Lower lobe of right lung (tissue), 2 donors: ENCODE measurements at places on chromosomes 2 and 18.
A peak's percentile ranks its signal among the peaks of the same experiment; 100 is the strongest.

GRCh38 chr2:59025157-59025757 is 784.1 kb upstream of the FANCL start:
- DNase-seq = peak; percentile 52

DNA sequence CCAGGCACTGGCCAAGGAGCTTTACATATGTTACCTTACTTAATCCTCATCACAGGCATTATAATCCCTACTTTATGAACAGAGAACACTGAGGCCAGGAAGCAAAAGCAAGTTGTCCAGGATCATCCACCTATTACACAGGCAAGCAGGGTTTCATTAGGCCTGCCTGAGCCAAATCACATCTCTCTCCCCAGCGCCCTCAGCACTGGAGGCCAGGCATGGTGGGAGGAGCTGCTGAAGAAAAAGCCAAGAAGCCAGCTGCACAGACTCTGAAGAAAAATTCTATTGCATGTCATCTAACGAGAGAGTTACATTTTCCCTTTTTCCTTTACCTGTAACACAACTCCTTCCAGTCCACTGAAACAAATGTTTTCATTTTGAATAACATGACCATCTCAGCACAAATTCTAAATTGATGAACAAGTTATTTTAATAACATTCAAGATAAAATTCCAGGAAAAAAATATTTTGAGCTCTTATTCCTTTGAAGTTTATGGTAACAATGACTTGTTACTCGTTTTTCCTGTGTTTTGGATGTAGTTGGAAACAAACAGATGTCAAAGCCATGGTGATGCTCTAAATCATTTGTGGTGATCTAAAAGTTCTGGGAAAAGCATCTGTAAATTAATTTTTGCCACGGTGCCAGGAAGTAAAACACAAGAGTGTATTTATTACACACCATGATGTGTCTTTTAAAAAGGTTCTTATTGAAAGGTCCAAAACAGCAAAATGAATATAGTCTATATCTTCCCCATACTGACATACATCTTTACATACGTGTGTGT is 139.0 kb upstream of the ITGB6 start:
- DNase-seq = no peak

DNA sequence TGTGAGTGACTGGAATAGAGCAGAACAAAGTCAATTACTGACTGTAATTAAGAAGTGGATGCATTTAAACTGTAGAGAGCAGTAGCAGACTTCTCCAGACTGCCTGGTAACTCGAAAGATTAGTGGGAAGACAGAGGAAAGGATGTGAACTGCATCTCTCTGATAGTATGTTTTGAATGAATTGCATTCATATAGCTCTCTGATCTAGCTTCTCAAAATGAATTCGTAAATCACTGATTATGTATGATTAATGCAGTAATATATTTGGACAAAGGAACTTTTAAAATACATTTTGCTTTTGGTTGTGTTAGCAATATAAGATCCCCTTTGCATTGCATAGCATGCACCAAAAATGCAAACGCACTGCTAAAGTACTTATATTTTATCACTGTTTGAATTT is 304.0 kb downstream of the ARHGAP15 start:
- DNase-seq = no peak

DNA sequence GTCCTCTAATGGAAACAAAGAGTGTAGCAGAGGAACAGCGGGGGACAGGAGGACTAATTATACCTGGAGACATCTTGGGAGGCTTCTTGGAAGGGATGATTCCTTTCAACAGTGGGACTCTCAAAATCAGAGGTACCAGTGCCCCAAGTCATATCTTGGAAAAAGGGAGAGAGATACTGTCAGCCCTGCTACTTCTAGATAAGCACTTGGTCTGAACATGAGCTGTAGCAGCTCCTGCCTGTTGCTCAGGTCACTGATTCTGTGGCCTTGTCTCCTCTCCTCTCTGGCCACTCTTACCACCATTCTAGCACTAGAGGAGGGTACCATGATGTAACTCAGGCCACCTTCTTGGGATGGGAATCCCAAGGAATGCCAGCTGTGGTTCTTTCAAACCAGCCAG is 54.5 kb downstream of the MFSD6 start:
- DNase-seq = no peak

GRCh38 chr2:5696404-5696944 is 4.3 kb downstream of the SOX11 start:
- no peak for DNase-seq

DNA sequence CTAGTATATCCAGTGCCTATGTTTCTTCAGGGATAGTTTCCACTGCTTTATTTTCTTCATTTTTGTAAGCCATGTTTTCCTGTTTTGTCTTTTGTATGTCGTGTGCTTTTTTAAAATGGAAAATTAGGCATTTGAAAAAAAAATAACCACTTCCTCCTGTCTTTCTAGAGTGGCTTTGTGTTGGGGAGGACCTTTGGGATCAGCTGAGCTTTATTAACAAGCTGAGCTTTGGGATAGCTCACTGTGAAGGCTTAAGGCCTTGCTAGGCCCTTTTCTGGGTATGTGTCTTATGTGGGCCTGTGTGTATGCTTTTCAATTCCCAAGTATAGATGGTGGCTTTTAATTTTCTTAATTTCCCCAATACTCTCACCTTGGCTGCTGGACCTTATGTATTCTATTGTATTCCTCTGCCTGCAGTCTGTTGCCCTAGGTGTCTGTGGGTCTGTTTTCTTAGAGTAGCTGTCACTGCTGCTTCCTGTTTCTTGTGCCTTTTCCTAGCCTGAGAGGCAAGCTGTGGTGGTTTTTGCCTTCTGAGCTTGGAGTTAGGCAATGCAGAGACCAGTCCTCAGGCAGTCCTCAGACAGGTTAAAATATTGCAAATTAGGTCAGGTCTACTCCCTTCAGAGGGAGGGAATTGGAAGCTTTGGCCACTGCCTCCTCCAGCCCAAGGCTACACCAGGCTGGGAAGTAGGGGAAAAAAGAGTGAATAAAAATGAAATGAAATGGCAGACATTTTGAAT is 134.7 kb downstream of the LDLRAD4 start:
- no peak for DNase-seq

DNA sequence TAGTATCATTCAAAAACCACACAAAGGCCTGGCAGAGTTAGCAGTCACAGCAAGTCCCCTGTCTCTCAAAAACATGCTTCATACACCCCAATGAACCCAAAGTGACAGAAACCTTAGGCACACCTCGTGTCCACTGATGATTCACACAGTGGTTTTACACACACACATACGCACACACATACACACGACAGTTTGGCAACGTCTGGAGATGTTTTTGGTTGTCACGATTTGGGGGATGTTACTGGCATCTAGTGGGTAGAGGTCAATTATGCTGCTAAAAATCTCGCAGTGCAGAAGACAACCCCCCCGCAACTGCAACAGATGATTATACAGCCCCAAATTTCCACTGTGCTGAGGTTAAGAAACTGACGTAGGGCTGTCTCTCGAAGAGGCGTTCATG is 72.9 kb upstream of the PARD3B start:
- no peak for DNase-seq

DNA sequence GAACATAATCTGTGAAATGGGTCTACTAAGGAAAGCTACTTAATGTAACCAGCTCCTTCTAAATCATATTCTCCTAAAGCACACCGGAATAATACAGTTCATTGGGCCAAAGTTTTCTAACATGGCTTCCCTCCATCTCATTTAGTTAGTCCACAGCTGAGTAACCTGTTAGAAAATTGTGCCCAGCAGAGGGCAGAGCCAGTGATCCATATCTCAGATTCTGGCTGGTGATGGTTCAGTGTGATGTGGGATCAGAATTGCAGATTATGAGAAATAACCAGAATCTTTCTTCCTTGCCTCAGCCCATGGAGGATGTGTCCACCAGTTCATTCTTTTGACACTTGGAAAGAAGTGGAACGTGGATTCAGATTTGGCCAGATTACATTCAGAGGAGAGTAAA is 9.4 kb upstream of the CTLA4 start:
- DNase-seq = no peak

DNA sequence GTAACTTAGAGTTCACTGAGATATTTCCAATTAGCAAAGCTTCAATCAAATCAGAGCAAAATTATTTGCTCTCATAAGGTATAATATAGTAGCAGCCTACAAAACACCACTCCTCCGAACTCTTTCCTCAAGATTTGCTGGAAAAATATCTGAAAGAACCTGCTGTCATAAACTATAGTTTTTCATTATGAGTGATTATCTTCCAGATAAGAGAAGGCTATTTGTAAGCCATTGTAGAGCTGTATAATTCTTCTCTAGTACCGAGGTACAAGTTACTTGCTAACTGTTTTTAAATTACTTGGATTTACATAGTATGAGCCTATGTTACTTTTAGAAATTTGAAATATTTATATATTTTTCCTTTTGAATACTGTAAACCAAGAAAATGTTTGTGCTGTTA is 2.1 kb downstream of the NDC80 start:
- DNase-seq = no peak

DNA sequence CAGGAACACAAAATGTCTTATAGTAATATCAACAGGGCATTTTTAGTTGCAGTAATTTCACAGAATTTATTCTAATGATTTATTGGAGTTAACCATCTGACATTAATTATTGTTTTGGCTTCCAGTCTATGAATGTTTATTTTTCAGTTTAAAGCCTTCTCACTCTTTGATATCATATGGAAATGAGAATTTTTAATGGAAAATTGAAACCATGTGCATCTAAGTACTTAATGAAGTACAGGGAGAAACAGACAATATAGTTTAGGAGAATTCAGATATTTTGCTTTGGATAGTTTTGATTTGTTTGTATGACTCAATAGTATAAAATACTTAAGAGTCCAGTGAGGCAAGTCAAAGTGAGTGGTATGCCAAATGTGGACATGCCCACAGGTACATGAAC is 126.1 kb downstream of the OLA1 start:
- no peak for DNase-seq

DNA sequence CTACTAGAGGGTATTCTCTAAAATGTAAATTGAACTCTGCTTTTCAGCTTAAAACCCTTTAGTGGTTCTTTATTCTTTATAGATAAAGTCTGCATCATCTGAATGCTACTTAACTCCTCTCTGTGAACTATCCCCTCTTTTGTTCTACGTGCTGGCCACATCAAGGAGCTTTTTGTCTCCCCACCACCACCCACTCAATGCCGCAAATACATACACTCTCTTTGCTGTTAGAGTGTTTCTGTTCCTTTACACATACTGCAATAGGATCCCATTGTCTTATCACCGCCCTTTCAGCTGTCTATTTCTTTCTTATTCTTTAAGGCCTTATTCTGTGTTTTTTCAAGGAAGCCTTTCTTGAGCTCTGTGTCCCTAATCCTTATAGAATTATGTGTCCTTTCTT is 83.3 kb downstream of the EML4 start:
- DNase-seq = no peak

DNA sequence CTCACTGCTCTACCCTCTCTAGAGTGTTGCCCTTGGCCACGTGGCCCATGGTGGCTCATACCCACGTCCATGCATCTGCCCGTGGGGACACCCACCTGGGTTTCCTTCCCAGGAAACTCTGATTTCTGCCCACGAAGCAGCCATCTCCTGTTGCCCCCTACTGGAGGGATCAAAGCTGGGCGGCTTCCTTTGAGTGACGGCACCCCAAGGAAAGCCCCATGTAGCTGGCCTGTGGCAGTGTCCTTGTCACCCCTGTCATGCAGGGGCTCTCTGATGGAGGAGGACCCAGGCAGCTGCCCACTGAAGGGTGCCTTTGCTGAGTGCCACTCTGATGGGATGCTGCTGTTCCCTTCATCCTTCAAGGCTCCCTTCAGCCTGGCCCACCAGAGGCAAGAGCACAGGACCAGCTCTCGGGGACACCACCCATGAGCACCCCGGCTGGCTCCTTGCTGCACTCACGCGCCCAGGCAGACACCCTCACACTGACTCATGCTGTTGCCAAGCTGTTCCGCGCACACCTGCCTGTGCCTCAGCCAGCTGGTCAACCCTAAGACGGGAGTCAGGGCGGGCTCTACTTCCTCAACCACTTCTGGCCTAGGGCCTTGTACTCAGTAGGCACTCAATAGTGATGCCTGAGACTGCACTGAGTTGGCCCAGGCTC is 101.1 kb downstream of the CTIF start:
- no peak for DNase-seq

- DNase-seq = no peak
Measured at GRCh38 chr2:232512602-232513001, 7.6 kb upstream of the PRSS56 start.

DNA sequence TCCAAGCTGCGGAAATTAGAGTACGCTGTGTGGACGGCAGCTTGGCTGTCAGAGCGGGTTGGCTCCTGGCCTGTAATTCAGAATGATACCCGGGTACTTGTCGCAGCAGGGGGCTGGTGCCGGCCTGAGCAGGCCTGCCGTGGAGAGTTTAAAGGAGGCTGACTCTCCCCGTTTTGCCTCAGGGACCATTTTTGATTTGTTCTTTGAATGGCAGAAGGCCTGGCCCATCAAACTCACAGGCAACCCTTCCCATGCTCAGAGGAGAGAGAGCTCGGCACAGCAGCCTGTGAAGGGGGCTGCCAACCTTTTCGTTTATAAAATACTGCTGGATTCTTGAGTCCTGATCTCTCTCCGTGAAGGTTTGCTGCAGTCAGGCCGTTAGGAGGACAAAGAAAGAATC is 151.3 kb downstream of the KLHL29 start:
- no peak for DNase-seq

DNA sequence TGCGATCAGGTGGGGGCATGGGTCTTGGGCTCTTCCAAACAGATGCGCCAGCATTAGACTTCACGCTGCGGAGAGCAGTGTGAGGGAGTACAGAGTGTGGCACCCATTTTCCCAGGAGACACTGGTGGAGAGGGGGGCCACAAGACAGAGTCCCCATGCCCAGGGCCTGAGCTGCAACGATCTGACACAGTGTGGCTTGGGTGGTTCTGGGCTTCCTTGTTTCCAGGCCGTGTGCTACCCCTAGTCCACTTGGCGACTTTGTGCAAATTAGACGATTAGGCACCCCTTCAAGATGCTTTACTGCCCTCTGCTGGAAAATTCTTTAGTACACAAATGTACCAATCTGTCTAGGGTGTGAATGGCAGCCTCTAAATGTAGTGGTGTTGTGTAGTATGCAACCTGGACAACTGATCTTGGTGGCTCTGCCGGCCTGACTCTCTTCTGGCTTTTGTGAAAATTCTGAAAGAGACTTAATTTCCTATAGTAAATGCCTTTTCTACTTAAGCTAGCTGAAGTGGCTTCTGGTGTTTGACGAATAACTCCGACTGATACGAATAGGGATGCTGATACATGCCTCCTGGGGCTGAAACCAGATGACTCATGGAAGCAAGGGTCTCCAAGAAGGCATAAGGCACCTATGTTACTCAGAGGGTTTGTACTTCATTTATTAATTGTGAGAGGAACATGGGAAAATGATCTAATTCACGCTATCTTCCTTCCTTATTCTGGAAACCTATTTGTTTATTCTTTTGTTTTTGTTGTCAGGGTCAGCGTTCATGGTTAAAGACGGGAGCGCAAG is 92.3 kb upstream of the SMAD2 start:
- DNase-seq = no peak

- no peak for DNase-seq
Measured at GRCh38 chr2:52475590-52475989, 1292.0 kb upstream of the CHAC2 start.
